Occipital lobe (tissue), 3 donors: ENCODE measurements at places on chromosomes 13 and 19. TPM values are rescaled to one million over a fixed set of nuclear protein-coding genes. Genes with fewer than 3 reads are reported as not detected.

- no peak for DNase-seq
These were observed 115.6 kb upstream of the NBEA start for GRCh38 chr13:34826432-34826831.

The CDC42EP5 gene
- total RNA-seq = 1.2 TPM

The TEX29 gene
- total RNA-seq = not detected

The SYDE1 gene
- total RNA-seq = 2.5 TPM

The TGFBR3L gene
- not detected for total RNA-seq

The ZNF28 gene
- 35.1 TPM for total RNA-seq
